ENCODE measurements at places on chromosomes 6 and 20.

GRCh38 chr6:142246960-142247359 is 54.8 kb upstream of the ADGRG6 start:
- DNase-seq = no peak

- no peak for DNase-seq
These were observed 287.0 kb upstream of the RIMS1 start for GRCh38 chr6:71599359-71599758.

DNA sequence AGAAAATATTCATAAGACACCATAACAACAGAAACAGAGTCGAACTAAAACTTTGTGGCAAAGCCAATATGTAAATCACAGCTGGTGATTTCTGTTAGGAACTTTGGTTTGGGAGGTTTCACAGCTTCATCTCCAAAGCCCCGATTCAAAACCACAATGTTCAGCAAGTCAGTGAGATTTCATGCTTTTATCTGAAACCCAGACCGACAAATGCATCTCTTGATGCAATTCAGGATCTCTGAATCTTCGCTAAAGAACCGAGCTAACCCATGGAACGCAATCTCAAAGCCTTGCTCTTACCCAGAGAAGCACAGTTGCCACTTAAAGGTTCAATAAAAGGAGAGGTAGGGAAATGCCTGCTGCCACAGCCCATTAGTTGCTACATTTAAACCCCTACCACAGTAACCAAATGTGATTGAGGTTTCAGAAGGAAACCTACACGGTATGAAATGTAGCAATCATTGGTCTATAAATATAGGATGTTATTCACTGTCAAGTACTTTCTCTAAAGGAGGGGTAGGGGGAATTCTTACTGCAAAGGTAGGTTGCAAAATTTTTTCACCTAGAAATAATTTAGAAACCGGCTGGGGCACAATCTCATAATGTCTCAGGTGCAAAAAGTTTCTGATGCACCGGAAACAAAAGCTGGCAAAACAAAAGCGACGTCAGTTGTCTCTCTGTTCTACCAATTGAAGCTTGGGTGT is 381.0 kb upstream of the ARID1B start:
- peak; percentile 24 for DNase-seq

- DNase-seq = no peak
These were observed 1.3 kb downstream of the PTK7 start for GRCh38 chr6:43077333-43077809.

DNA sequence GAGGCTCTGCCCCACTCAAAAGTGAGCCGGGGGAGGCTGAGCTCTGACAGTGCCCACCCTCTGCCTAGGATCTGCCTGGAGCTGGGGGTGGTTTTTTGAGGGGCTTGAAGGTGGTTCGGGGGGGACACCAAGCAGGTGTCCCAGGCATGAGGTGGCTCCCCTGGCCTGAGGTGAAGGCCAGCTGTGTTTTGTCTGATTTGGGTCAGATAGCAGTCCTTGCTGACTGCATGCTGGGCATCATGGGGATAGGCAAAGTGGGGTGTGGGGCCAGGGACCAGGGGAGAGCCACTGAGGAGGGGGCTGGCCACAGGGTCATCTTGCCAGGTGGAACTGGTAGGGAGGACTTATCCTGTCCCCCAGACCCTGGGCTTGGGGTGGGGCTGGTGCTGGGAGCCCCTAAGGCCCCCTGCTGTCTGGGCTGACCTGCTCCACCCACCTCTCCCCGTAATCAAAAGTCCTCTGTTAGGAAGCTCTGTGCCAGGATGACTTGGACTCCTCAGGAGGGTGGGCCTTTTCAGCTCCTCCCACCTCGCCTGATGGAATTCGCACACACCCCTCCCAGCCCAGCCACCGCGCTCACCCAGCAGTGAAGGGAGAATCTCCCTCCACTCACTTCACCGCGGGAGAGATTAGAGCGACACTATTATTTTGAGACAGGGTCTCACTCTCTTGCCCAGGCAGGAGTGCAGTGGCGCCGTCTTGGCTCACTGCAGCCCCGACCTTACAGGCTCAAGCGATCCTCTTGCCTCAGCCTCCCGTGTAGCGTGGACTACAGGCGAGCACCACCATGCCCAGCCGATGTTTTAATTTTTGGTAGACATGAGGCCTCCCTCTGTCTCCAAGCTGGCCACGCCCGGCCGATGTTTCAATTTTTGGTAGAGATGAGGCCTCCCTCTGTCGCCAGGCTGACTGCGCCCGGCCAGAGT is 1.5 kb upstream of the COL9A3 start:
- no peak for DNase-seq

DNA sequence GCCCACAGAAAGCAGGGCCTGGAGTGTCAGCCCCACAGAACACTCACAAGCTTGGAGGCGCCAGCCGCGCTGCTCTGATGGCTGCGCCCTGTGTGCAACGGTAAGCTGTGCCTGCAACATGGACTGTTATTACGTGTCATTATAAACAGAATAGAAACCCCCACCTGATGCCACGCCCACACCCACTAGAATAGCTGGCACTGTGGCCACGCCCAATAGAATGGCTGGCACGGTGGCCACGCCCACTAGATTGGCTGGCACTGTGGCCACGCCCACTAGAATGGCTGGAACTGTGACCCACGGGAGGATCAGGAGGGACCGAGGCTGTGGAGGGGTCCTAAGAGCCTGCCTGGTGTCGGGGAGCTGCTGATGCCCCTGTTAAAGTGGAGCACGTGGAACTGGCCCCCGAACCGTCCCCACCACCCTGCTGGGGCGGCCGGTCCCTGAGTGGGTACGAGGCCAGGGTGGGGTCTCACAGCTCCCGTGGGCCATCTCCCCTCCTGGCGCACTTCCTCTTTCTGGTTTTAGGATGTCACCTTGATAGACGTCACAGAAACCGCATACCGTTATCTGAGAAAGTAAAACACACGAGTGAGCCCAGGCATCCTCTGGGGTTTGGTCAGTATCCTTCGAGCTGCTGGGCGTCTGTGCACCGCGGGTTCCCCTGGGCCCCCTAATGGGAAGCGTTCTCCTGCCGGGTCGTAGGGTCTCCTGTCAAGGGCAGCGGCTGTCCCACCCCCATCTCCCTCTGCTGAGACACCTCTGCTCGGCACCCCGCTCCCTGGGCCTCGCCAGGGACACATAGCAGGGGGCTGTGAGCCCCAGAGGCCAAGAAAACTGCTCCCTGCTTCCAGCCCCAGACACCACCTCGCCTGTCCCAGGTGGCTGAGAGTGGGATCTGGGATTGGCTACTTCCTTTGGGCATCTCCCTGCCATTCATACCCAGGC is 25.4 kb downstream of the SLC17A9 start:
- peak; percentile 80 for DNase-seq

GRCh38 chr6:2155206-2155605 is 90.2 kb downstream of the GMDS start:
- no peak for DNase-seq

DNA sequence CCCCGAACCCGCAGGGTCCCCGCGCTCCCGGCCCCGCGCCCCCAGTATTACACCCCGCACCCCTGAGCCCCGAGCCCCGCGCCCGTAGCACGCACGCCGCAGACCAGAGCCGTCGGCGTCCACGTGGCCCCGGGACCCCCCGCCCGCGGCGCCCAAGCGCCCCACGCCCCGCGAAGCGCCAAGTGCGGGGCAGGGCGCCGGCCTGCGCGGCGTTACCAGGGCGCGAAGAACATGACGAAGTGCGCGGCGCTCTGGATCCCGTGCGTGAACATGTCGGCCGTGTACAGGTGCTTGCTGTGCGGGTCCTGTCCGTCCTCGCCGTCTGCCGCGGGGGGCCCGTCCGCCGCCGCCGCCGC is 312 bp downstream of the TXNDC5 start:
- no peak for DNase-seq

GRCh38 chr6:99905209-99906106 is 88.6 kb downstream of the MCHR2 start:
- no peak for DNase-seq

DNA sequence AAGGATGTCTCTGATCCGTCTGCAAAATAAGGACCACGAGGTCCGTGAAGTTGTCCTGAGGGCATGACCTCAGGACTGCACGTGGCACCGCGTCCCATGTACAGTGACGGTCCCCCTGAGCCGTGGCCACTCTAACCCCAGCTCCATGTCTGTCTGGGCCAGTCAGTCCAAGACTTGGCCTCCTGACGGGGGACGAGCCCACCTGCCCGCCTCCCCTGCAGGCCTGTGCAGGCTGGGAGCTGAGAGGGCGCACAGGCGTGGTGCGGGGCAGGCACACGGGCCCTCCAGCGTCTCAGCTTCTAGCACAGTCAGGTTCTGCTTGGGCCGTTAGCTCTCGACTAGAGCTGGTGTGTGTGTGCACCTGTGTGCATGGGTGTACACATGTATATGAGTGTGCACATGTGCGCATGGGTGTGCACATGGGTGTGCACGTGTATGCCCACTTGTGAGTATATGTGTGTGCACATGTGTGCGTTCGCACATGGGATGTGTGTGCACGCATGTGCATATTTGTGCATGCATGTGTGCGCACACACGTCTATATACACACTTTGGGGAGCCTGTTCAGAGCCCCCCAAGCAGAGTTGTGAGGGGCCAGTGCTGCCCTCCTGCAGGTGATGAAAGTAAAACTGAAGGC is 307.0 kb downstream of the TAF4 start:
- DNase-seq = no peak

DNA sequence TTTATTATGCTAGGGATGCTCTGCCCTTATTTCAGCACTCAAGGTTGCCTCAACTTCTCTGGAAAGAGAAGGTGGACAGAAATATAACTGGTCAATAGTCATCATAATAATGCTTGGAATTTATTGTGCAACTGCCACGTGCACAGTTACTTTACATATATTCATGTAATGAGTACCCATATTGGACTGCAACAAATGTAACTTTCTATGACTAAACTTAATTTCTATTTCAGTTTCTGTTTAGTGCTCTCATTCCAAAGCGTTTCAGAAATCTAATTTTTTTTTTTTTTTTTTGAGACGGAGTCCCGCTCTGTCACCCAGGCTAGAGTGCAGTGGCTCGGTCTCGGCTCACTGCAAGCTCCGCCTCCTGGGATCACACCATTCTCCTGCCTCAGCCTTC is 28.3 kb upstream of the CD83 start:
- DNase-seq = no peak

GRCh38 chr6:83117802-83118201 is 50.3 kb downstream of the DOP1A start:
- DNase-seq = no peak

- no peak for DNase-seq
These were observed 121.4 kb upstream of the TRAF3IP2 start for GRCh38 chr6:111727041-111727440.

DNA sequence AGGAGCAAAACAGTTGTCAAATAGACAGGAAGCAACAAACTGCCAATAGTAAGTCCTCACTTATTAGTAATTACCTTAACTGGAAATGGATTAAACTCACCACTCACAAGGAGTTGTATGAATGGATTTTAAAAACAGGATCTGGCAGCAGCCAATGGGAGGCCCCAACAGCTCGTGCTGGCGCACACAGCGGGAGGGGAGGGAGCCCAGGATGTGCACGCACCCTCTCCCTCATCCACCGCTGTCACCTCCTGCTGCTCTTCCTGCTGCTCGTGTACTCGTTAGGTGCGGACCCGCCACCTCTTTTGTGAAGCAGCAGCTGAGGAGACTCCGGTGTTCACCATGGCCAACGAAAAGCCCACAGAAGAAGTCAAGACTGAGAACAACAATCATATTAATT is at the start of gene SUMO4:
Gene SUMO4 (plus strand): TSS at position 213 of the 400 bp plus-strand sequence. CDS start 130 bp downstream, at position 343.
- no peak for DNase-seq

DNA sequence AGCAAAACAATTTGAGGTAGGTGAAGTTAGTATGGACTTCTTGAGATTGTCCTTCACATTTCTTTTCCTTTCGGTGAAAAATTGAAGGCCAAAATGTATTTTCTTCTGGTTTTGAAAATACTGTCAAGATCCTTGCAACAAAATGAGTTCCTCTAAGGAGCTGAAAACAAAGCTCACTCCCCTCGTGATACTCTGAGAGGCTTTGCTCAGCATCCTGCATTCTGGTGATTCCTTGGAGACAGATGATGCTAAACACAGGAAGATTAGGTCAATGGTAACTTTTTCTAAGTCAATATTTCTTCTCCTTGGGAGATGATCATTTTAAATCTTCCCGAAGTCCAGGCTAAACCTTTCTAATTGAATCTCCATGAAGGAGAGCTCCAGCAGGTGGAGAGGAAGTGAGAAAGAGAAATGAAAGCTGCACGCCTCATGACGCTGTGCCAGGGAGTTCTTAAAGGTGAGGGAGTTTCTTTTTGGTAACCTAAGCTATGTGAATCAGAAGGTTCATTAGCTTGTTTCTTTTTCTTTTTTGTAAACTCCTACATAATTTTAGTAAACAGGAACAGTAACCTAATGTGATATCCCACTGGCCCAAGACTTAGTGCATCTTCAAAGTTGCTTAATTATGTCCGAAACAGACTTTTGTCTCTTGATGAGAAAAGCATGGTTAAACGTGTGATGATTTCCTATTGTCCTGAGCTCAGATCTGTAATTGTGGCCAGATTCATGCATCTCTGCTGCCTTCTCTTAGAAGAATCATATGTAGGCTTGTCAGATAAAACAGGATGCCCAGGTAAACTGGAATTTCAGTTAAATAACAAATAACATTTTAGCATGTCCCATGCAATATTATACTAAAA is 15.0 kb downstream of the ESR1 start:
- DNase-seq = no peak

- no peak for DNase-seq
These were observed 216.9 kb downstream of the EYA2 start for GRCh38 chr20:47111576-47111975.

- DNase-seq = no peak
These were observed 587 bp downstream of the PDSS2 start for GRCh38 chr6:107458672-107459282.

- DNase-seq = no peak
These were observed 130.4 kb downstream of the MOXD1 start for GRCh38 chr6:132270726-132271402.

DNA sequence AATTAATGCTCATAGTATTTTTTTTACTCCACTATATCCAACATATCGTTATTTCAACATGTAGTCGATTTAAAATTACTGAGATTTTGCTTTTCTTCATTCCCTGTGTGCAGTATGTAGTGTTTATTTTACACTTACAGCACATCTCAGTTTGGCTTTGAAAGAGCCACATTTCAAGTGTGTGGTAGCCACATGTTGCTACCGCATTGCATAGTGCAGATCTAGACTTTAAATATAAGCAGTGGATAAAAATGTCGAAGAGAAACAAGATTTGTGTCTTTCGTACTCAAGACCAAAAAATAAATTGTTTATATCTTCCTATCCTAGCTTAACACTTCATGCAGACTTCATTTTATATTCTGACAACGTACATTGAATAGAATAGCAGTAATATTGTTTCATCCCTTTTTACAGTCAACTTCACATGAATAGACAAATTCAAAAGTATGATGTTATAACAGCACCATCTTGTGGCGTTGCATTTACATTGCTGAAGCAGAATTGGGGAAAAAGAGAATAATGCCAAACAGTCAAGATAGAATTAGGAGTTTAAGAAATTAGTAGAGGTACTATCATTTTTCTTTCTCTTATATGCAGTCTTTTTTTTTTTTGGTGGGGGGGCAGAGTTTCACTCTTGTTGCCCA is 29.9 kb downstream of the FBXO5 start:
- no peak for DNase-seq

Data from stimulated activated CD4-positive, alpha-beta T cell treated with anti-CD3 and anti-CD28 coated beads, Interleukin-4, amount 100 ng/mL, for 24 hours (primary cell).